ENCODE measurements at places on chromosomes 4 and X.
A peak's percentile ranks its signal among the peaks of the same experiment; 100 is the strongest.

DNA sequence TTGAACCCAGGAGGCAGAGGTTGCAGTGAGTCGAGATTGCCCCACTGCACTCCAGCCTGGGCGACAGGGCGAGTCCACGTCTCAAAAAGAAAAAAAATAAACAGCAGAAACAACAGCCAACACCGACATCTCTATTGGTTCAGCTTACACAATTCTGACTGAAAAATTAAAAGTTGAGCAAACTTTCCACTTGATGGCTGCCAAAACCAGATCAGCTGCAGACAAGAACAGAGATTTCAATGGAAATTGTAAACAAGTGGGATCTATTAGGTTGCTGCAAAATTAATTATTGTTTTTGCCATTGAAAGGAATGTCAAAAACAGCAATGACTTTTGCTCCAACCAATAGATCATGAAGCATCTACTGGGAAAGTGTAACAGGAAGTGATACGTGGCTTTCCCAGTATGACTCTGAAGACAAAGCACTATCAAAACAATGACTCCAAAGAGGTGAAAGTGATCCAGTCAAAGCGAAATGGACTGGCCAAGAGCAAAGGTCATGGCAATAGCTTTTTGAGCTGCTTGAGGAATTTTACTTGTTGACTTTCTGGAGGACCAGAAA, 26.3 kb downstream of the UPF3B start:
- H3K4me3 ChIP-seq = no peak overlapping the region
- peak; percentile 42 for DNase-seq
- no peaks in the 10 kb centered on the region for H3K27me3 ChIP-seq
- H3K36me3 ChIP-seq = peaks cover 17% of the 10 kb centered on the region
- H3K4me1 ChIP-seq = peaks cover 8% of the 10 kb centered on the region
- peak overlapping the region; percentile 45 for H3K27ac ChIP-seq

- no peaks in the 10 kb centered on the region for H3K36me3 ChIP-seq
- no peak overlapping the region for H3K27ac ChIP-seq
- peak; percentile 13 for DNase-seq
- no peaks in the 10 kb centered on the region for H3K27me3 ChIP-seq
- H3K4me3 ChIP-seq = no peak overlapping the region
Measured at GRCh38 chr4:130336585-130337217, 1240.7 kb downstream of the C4orf33 start.

- no peak overlapping the region for H3K27ac ChIP-seq
- H3K4me1 ChIP-seq = no peaks in the 10 kb centered on the region
- H3K36me3 ChIP-seq = no peaks in the 10 kb centered on the region
- DNase-seq = no peak
Measured at GRCh38 chr4:169050881-169051760, 41.1 kb upstream of the CBR4 start.

DNA sequence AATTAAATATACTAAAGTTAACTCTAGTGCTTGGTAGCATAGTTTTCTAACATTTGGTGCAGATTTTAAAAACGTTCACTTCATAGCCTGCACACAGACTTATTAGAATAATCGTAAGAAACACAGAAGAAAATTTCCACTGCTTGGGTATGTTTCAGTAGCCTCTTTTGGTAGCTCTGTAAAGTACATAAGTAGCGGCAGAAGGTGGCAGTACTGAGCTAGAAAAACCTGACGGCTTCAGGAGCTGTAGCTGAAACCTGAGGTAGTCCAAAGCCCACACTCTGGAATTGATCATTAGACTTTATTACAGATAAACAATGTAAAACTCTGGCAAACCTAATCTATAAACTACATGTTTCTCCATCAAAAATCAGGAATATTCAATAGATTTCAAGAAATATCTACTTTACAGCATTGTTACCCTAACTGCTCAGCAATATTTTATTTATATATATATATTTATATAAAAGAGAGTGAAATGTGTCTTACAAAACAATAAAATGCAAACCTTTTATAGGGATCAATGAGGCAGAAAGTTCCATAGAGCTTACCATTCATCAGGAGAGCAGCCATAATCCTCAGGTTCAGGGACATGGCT, 88.2 kb downstream of the ATP8A1 start:
- H3K27ac ChIP-seq = no peak overlapping the region
- no peaks in the 10 kb centered on the region for H3K4me1 ChIP-seq
- no peaks in the 10 kb centered on the region for H3K36me3 ChIP-seq
- peak; percentile 51 for DNase-seq
- H3K4me3 ChIP-seq = no peak overlapping the region
- H3K27me3 ChIP-seq = no peaks in the 10 kb centered on the region

DNA sequence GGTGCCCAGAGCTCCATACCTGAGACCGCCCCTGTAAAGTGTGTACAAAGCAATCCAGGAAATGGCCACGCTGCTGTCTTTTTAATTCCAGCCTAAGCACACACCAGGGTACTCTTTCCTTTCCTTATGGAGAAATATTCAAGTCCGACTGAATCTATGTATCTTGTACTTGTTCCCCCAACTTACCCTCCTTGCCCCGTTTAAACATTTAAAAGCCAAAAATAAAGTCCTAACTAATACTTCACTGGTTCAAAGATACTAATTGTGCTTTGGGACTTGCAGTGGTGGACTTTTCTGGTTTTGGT, 731 bp upstream of the AMMECR1 start:
- no peak for DNase-seq
- peaks cover 36% of the 10 kb centered on the region for H3K4me1 ChIP-seq
- peak overlapping the region; percentile 87 for H3K27ac ChIP-seq
- H3K4me3 ChIP-seq = peak overlapping the region; percentile 88
- no peaks in the 10 kb centered on the region for H3K36me3 ChIP-seq
- no peaks in the 10 kb centered on the region for H3K27me3 ChIP-seq

DNA sequence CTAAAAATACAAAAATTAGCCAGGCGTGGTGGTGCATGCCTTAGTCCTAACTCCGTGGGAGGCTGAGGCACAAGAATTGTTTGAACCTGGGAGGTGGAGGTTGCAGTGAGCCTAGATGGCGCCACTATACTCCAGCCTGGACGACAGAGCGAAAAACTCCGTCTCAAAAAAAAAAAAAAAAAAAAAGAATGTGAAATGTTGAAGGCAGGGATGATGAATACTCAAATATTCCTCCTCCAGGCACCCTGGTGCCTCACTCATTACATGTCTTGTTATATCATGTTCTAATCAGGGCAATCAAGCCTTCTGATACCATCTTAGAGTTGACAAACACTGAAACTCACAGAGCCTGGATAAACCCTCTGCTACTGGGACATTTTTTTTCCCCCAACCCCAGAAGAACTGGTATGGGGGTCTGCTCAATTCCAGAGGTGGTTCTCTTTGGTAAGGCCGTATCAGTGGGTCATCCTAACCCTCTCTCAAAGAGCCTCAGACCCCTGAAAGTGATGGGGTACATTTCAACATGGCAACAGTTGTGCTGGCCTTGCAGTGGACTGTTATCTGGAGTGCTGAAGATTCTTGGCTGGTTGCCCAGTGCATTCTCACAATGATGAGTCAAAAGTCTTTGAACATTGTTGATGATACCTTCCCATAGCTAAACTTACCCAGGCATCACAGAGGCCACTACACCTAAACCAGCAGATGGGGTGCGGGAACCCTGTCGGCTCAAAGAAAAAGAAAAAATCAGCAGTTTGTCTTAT, 2.4 kb upstream of the SH3KBP1 start:
- H3K27ac ChIP-seq = no peak overlapping the region
- peaks cover 35% of the 10 kb centered on the region for H3K4me1 ChIP-seq
- H3K36me3 ChIP-seq = no peaks in the 10 kb centered on the region
- DNase-seq = peak; percentile 63
- no peak overlapping the region for H3K4me3 ChIP-seq
- H3K27me3 ChIP-seq = no peaks in the 10 kb centered on the region

DNA sequence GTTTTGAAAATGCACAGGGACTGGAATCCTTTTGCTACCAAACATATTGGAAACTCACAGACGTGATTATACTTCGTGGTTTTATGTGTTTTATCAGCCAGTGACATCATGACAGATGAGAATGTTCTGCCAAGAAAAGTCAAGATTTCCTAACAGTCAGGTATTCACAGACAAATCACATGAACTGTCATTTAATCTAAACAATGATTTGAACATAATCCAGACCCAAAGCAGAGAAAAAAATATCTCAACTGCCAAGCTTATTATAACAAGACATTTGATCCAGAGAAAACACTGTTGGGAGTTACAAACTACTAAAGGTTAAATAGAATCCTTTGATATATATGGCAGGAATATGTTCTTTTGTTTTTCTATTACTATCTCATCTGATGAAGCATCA, 635.9 kb upstream of the FRG1 start:
- H3K4me1 ChIP-seq = no peaks in the 10 kb centered on the region
- H3K4me3 ChIP-seq = no peak overlapping the region
- H3K36me3 ChIP-seq = no peaks in the 10 kb centered on the region
- no peak overlapping the region for H3K27ac ChIP-seq

DNA sequence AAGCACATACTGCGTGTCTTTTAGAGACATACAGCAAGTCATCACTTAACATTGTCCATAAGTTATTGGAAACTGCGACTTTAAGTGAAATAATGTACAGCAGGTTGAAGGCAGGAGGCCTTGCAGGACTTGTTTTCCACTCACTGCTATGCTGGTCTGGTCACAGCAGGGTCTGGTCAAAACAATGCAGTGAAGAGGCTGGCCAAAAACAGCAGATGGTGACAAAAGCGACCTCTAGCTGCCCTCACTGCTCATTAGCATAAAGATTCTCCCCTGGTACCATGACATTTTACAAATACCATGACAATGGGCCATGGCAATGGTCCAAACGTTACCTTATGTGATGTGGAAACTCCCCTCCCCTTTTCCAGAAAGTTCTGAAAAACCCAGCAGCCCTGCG, 1283.6 kb downstream of the FSTL5 start:
- no peak for DNase-seq
- H3K4me3 ChIP-seq = no peak overlapping the region
- no peaks in the 10 kb centered on the region for H3K4me1 ChIP-seq
- no peak overlapping the region for H3K27ac ChIP-seq
- peaks cover under 1% of the 10 kb centered on the region for H3K27me3 ChIP-seq
- no peaks in the 10 kb centered on the region for H3K36me3 ChIP-seq

DNA sequence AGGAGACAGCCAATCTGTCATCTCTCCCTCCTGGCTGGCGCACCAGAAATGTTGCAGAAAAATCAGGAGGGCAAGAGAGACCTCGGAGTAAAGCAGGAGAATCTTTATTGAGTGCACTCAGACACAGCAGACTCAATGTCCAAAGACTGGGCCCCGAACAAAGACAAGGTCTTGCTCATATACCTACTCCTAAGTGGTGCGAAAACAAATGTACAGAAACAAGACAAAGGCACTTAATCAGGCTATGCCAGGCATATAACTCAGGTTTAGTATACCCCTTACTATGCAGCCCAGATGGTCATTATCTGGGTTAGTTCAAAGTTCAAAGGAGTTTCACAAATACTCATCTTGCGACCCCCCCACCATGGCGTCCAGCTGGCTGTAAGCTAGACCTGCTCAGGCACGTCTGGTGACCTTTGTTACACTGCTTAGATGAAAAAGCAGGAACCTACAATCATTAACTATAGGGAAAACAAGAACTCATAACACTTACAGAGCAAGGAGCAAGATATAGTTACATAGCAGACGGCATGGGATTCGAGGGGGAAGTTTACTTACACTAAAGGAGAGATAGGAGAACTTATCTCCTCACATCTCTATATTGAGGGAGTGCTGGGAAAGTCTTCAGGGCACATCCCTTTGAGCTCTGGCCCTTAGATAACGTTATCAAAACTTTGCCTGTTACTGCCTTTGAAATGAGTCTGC, 27.5 kb downstream of the SULT1E1 start:
- no peak overlapping the region for H3K27ac ChIP-seq
- 0 out of 2 replicates have a peak, but pooled peaks cover 4% of the 10 kb centered on the region for H3K36me3 ChIP-seq
- no peak overlapping the region for H3K4me3 ChIP-seq
- no peaks in the 10 kb centered on the region for H3K4me1 ChIP-seq
- H3K27me3 ChIP-seq = no peaks in the 10 kb centered on the region

DNA sequence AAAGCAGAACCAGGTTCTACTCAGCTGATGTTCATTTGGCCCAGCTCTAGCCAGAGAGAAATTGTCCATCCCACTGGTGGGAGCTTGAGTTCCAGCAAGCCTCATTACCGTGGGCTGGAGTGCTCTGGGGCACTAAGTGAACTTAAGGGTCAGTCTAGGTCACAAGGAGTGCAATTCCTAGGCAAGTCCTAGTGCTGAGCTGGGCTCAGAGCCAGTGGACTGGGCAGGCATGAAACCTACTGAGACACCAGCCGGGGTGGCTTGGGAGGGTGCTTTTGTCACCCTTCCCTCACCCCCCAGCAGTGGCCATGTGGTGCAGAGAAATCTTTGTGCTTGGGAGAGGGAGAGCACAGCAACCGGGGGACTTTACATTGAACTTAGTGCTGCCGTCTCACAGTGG, 39.4 kb downstream of the GSX2 start:
- H3K27me3 ChIP-seq = no peaks in the 10 kb centered on the region
- H3K4me1 ChIP-seq = no peaks in the 10 kb centered on the region
- no peak overlapping the region for H3K4me3 ChIP-seq
- no peak for DNase-seq
- H3K36me3 ChIP-seq = no peaks in the 10 kb centered on the region

- no peaks in the 10 kb centered on the region for H3K27me3 ChIP-seq
- peak overlapping the region; percentile 95 for H3K27ac ChIP-seq
- peak; percentile 77 for DNase-seq
- no peaks in the 10 kb centered on the region for H3K36me3 ChIP-seq
- H3K4me3 ChIP-seq = peak overlapping the region; percentile 79
- H3K4me1 ChIP-seq = peaks cover 89% of the 10 kb centered on the region
Measured at GRCh38 chr4:98516042-98516440, 142.4 kb downstream of the TSPAN5 start.

- H3K27me3 ChIP-seq = peaks cover 1% of the 10 kb centered on the region
- H3K36me3 ChIP-seq = no peaks in the 10 kb centered on the region
- no peak overlapping the region for H3K4me3 ChIP-seq
- H3K27ac ChIP-seq = no peak overlapping the region
Measured at GRCh38 chrX:44349561-44349960, 6.1 kb upstream of the EFHC2 start.

DNA sequence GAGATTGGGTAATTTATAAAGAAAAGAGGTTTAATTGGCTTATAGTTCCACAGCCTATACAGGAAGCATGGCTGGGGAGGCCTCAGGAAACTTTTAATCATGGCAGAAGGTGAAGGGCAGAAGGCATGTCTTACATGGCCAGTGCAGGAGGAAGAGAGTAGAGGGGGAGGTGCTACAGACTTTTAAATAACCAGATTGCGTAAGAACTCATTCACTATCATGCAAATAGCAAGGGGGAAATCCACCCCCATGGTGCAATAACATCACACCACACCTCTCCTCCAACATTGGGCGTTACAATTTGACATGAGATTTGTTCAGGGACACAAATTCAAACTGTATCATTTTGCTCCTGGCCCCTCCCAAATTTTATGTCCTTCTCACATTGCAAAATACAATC, 353.8 kb upstream of the PABPC5 start:
- no peaks in the 10 kb centered on the region for H3K4me1 ChIP-seq
- no peak overlapping the region for H3K4me3 ChIP-seq
- DNase-seq = no peak
- H3K27me3 ChIP-seq = no peaks in the 10 kb centered on the region

DNA sequence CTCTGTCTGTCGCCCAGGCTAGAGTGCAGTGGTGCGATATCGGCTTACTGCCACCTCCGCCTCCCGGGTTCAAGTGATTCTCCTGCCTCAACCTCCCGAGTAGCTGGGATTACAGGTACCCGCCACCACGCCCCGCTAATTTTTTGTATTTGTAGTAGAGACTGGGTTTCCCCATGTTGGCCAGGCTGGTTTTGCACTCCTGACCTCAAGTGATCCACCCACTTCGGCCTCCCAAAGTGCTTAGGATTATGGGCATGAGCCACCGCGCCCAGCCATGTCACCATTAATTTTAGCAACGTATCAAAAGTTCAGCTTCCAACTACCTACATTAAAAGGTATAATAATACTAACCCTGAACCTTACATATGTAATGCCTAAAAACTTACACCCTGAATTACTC, 940 bp upstream of the UTP3 start:
- peaks cover 34% of the 10 kb centered on the region for H3K4me1 ChIP-seq
- DNase-seq = no peak
- H3K4me3 ChIP-seq = peak overlapping the region; percentile 98
- H3K27ac ChIP-seq = peak overlapping the region; percentile 99
- H3K27me3 ChIP-seq = no peaks in the 10 kb centered on the region
- peaks cover 28% of the 10 kb centered on the region for H3K36me3 ChIP-seq

Data from HFFc6 (cell line).